NCI-H1092 (cell line): ENCODE measurements at places on chromosomes 16 and 17.

DNA sequence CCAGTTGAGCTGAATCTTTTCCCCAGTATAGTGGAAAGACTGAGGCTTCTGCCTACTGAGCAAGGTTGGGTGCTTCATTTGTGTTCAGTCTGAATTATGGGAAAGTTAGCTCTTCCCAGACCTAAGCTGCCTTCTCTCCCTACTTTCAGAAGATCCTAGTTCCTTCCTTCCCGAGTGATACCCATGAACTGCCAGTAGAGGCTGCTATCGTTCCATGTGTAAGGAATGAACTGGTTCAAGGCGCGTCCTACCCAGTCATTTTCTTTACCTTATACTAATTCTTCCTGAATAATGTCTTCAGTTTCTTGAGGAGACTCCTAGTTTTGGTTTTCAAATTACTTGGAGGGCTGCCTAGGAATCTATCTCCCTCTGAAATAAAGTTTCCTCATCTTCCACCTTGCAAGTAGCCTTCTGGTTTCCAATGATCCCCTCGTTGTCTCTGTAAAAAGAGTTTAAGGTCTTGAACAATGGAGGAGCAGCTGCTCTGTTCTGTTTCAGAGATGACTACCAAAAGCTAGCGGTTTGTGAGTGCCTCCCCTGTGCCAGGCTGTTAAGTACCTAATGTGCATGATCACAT, 934 bp upstream of the AOC2 start:
- peak; percentile 41 for DNase-seq

- peak; percentile 74 for DNase-seq
These were observed 15.7 kb downstream of the ADAM11 start for GRCh38 chr17:44774271-44775135.

DNA sequence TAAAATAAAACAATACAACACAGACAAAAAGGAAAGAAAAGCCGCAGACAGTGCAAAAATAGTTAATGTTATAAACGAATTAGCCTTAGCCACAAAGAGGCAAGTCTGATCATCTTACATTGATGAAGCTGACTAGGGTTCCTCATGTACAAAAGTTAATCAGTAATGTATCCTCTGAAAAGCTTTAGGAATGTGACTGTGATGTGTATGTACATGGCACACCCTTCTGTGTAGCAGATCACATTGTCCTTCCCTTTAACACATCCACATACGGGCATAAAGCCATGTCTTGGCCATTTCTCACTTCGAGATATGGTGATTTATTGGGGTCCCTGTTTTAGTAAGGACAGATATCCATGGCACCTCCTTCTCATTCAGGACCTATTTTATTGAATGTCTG, 1327.5 kb upstream of the CDH8 start:
- no peak for DNase-seq

DNA sequence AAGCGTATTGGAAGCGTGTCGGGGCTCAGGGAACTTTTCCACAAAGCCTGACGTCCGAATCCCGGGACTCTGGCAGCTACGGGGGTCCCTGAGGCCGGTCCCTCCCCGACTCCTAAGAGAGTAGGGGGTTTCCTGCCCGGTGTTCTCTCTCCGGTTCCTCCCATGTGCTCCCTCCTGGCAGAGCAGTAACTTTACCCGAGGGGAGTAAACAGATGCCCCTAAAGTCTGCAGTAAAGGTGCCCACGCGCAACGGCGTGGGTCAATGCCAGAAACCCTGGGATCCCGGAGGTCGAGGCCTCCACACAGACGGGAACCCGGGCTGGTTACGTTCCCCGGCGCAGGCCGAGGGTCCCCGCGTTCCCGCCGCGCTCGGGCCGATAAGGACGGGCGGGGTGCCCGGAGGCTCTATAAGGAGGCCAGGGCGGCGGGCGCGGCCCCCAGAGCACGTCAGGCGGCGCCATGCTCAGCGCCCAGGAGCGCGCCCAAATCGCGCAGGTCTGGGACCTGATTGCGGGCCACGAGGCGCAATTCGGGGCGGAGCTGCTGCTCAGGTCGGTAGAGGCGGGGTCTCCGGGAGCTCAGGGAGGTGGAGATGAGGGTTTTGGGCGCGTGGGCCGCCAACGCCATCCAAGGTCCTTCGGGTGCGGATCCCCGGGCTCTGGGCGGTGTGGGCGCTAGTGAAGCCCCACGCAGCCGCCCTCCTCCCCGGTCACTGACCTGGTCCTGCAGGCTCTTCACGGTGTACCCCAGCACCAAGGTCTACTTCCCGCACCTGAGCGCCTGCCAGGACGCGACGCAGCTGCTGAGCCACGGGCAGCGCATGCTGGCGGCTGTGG, at the start of gene HBM:
Gene HBM, plus strand, starts transcription at position 440 of the 836 bp plus-strand sequence. Its CDS starts 20 bp downstream, at position 460.
- no peak for DNase-seq

GRCh38 chr16:64481497-64481896, 640.4 kb downstream of the CDH11 start:
- DNase-seq = no peak

- no peak for DNase-seq
These were observed 111.7 kb downstream of the PITPNC1 start for GRCh38 chr17:67488768-67489167.

- no peak for DNase-seq
These were observed 46.0 kb upstream of the ARL4D start for GRCh38 chr17:43352579-43353331.

GRCh38 chr17:43338886-43339516, 59.8 kb upstream of the ARL4D start:
- DNase-seq = peak; percentile 45

DNA sequence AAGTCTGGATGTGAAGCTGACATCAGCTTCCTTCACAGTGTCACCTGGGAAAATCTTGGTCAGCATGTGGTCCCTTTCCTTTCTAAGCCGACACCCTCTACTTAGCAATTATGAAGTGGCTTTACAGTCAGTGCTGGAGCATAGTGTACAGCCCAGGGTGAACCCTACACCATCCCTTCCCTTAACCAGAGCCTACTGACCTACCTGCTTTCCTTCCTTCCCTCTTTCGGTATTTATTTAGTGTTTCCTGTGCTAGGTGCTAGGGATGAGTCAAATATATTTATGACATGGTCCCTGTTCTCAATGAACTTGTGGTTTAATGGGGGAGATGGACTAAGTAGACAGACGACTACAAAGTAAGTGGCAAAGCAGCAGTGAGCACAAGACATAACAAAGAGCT, 77.5 kb downstream of the CDK5R1 start:
- DNase-seq = no peak

GRCh38 chr17:30238387-30239088, 3.0 kb upstream of the SLC6A4 start:
- DNase-seq = no peak

- DNase-seq = no peak
These were observed 47.1 kb downstream of the IRX3 start for GRCh38 chr16:54239456-54239855.

- DNase-seq = no peak
These were observed 17.1 kb downstream of the JUP start for GRCh38 chr17:41769346-41769862.

DNA sequence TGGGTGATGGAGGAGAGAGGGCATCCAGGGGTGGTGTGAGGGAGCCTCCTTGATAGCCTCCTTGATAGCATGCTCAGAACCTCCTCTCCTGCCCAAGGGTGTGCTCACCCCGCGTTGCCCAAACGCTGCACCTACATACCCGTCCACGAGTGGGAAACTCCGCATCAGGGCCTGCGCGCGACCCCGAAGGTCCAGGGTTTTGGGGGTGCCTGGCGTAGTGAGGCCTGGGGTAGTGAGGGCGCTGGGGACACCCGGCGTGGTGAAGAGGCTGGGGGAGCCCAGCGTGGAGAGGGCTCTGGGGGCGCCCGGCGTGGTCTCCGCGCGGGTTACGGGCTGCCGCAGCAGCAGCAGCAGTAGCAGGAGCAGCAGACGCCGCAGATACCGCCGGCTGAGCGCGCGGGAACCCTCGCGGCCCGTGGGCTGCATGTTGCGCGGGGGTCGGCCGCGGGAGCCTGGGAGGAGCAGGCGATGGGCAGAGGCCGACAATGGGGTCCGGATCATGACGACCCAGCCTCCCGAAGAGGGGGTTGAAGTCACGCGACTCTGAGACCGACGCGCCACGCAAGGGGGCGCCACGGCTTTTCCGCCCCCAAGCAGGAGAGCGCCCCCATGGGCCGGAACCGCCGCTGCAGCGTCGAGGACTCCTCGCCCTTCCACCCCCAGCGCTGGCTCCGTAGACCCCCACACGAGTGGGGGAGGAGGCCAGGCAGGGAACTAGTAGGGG, at the start of gene DPEP3:
Gene DPEP3, minus strand, starts transcription at position 545 of the 724 bp plus-strand sequence. Its CDS starts 119 bp downstream, at position 426.
- no peak for DNase-seq

GRCh38 chr16:88638323-88639230, at the start of gene IL17C:
TSS of gene IL17C (plus strand) at chr16:88638572. CDS start at chr16:88638642, 70 bp downstream.
- no peak for DNase-seq

GRCh38 chr16:78624366-78624765, 524.9 kb downstream of the WWOX start:
- DNase-seq = no peak

DNA sequence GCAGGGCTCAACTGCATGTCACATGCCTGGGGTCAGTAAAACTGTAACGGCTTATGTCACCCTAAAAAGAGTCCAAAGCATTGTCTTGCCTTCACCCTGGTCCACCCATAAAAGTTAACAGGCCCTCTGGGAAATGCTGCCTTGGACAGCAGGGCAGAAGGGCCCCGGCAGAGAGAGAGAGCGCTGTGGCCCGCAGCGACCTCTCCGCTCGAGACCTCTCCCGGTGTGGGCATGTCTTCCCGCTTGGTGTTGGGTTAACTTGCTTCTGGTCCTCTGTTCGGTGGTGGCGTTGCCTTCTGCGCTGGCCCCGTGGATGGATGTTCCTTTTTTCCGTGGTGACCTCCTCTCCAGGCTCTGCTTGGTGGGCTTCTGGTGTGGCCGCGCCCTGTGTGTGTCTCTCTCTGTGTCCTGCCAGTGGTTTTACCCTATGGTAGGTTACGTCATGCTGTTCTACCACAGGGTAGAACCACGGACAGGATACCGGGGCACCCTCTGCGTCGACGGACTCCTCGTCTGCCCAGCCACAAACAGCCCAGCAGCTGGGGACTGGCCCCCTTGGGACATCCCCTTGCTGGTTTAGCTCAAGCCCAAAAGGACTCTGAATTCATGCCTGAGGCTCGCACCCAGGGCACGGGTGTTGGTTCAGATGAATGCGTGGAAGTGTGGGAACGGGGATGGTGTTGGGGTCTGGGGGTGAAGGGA, 18.3 kb upstream of the CLEC18A start:
- DNase-seq = no peak

GRCh38 chr16:12087901-12088421, 111.4 kb downstream of the SNX29 start:
- no peak for DNase-seq

GRCh38 chr17:76492123-76492988, 8.9 kb downstream of the RHBDF2 start:
- DNase-seq = no peak

GRCh38 chr16:84117494-84117843, 727 bp upstream of the MBTPS1 start:
- DNase-seq = peak; percentile 27

DNA sequence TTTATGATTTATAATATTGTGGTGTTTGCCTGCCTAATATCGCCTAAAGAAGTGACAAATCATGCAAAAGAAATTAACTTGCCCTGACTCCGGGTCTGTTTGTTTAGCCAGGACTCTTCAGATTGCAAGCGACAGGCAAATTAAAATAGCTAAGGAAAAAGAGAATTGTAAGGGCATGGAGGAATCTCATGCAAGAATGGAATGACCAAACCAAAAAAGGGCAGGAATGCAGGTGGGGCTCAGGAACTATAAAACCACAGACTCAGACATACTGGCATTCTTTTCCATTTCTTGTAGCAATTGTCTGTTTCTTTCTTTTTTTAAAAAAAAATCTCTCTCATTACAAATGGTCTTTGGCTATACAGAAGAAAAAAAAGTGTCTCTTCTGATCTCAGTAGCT, 188.1 kb upstream of the XYLT1 start:
- DNase-seq = no peak

GRCh38 chr16:81817296-81817695, 38.2 kb downstream of the PLCG2 start:
- DNase-seq = no peak

DNA sequence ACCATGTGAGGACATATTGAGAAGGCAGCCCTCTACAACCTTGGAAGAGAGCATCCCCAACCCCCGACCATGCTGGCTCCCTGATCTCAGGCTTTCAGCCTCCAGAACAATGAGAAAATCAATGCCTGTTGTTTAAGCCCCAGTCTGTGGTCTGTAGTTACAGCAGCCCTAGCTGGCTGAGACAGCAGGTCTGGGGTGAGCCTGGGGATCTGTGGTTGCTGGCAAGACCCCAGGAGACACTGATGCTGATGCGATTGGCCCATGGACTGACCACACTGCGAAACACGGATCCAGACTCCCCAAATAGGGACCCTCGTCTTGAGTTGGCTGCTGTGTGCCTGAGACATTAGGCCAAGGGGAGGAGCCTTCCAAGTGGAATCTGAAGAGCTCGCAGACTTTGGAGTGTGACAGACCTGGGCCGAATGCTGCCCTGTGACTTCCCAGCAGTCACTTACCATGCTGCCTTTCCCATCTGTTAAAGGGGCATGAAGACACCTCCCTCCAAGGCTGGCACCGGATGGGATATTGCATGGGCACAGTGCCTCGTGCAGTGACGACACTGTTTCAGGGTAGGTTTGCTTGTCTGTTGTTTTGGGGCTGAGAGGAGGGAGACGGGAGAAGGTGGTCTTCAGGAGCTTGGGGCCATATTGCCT, 147.8 kb upstream of the RPL38 start:
- no peak for DNase-seq

GRCh38 chr16:26765087-26765486, 301.6 kb upstream of the C16orf82 start:
- DNase-seq = no peak

GRCh38 chr16:69503244-69503643, 62.5 kb upstream of the NFAT5 start:
- DNase-seq = no peak

DNA sequence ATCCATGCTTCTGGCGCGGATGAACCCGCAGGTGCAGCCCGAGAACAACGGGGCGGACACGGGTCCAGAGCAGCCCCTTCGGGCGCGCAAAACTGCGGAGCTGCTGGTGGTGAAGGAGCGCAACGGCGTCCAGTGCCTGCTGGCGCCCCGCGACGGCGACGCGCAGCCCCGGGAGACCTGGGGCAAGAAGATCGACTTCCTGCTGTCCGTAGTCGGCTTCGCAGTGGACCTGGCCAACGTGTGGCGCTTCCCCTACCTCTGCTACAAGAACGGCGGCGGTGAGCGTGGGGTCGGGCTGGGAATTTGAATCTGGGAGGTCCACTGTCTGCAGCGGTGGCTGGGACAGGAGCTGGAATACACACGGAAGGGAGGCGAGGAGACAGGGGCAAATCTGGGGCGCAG, 904 bp downstream of the SLC6A2 start:
- DNase-seq = no peak

DNA sequence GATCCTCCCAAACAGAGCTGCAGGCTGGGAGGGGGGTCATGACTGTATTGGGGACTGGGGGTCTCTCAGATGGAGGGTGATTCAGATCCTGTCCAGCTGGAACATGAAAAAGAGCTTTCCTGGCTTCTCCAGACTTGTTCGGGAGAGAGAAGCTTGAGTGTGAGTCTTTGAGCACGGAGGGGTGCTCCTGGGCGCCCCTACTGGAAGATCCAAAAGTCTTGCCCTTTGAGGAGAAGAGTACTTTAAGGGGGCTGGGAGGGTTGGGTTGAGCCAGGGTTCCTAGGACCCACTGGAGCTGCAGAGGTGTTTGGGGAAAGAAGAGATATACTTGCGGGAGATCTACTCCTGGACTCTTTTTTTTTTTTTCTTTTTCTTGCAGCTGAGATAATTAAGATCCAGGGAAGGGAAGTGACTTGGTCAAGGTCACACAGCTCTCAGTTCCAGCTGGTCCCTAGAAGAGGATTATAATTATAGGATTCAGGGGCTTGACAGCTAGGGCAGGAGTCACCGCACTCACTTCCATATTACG, 8.4 kb downstream of the RARA start:
- no peak for DNase-seq
